ENCODE measurements at places on chromosomes 2 and 18.

GRCh38 chr18:27428120-27428519 is 243.0 kb upstream of the CHST9 start:
- DNase-seq = no peak

GRCh38 chr18:59701272-59701671 is 4.0 kb upstream of the CCBE1 start:
- no peak for DNase-seq

DNA sequence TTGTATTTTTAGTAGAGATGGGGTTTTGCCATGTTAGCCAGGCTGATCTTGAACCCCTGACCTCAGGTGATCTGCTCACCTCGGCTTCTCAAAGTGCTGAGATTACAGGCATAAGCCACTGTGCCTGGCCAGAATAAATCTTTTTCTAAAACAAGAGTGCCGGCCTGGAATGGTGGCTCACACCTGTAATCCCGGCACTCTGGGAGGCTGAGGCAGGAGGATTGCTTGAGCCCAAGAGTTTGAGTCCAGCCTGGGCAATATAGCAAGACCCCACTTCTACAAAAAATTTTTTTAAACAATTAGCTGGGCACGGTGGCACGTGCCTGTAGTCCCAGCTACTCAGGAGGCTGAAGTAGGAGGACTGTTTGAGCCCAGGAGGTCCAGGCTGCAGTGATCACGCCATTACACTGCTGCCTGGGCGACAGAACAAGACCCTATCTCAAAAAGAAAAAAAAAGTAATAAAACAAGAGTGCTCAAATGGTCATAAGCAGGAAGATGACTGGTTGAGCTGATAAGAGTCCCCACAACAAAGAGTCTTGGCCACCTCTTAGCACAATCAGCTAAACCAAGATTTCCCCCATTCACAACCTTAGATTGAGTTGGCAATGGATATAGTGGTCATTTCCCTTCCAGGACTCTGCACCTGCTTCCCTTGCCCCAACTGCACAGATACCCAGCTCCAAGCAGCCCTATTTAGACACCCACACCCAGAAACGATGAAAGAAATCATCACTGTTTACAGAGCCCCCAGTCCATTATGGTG is 5.8 kb upstream of the UCN start:
- DNase-seq = no peak

- DNase-seq = no peak
These were observed 134.6 kb upstream of the REG3G start for GRCh38 chr2:78890935-78891334.

DNA sequence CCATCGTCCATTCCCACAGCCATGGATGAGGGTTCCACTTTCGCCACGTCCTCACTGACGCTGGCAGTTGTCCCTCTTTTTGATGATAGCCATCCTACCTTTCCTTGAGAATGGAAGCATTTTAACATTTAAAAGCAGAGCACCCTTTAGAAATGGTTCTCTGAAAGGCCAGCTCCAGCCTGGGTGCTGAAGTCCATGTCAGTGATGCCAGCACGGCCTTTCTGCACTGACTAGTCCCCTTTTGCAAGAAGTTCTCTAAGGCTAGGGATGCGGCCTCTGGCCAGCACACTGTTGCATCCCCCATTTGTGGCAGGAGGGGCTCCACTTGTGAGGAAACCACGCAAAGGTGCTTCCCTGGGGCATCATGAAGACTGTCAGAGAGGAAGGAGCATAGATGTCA is 203.5 kb downstream of the MGAT5 start:
- no peak for DNase-seq

All from stimulated activated CD4-positive, alpha-beta T cell treated with anti-CD3 and anti-CD28 coated beads, Interleukin-12 subunit alpha, Interleukin-12 subunit beta, amount 100 ng/mL, for 24 hours (primary cell).